ENCODE measurements at places on chromosomes 3 and 15. TPM values are rescaled to one million over a fixed set of nuclear protein-coding genes. Genes with fewer than 3 reads are reported as not detected.

DNA sequence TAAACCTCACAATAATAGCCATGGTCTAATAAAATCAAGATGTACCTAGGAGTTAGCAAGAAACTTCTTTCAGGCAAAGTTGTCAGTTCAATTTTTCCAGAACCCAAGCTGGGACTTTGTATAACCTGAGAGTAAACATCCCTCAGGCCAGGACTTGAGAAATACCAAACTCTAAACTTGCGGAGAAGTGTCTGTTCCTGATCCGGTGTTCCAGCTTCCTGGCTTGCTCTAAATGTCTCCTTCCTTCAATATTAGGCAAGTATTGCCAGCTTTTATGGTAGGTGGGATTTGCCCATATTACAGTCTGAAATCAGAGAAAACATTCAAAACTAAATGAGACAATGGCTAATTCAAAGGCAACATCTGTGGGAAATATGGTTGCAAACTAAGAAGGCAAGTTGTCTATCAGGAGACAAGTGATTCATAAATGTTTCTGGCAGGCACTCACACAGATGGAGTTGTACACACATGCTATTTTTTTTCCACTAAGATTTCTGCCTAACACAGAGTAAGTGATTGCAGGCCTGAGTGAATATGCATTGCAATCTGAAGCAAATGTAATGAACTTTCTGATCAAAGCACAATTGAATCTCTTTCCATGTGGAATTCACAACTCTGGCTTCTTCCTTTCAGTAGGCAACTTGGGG lies 88.3 kb upstream of the COL8A1 start:
- no peak for DNase-seq

DNA sequence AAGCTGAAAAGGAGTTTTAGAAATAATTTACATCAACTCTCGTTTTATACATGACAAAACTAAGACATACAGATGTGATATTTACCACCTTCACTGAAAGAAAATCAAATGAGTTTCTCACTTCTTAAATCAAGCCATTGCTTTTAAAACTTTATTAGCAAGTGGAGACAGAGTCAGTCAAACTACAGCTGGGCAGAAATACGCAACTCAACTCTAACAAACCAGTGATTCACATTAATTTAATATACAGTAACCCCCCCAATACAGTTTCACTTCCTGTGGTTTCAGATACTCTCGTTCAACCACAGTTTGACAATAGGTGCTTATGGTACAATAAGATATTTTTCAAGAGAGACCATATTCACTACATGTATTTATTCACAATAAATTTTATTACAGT lies 477.1 kb downstream of the MAGI1 start:
- no peak for DNase-seq

DNA sequence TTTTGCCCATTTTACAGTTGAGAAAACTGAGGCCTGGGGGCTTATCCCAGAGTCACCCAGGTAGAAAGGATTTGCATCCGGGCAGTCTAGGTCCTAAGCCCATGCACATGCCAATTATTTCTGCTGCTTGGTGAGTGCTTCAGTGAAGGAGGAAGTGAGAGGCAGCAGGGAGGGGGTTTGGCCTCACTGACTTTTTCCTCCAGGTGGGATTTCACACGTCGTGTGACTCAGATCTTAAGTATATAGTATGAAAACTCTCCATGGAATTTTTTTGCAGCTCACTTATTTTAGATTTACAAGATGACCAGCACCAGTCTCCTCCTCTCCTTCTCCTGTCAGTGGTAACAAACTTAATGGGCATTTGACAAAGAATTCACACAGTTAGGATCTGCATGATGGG lies 4.6 kb downstream of the ITGA11 start:
- no peak for DNase-seq

DNA sequence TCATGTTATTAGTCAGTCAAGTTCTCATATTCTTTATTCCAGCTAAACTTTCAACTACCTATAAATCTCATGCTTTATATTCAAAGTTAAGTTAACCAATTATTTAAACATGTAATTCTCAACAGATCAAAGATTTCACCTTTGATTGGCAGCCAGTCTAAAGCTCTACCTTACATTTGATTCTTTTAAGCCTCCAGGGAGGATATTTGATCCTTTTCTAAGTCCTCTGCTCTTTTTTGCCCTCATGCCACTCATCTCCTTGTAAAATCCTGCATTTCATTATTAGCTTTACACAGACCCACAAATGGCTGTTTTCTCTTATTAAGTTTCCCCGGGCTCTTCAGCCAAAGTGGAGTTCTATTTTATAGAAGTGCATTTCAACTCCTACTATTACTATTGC lies 134.1 kb downstream of the NLGN1 start:
- DNase-seq, result no peak

DNA sequence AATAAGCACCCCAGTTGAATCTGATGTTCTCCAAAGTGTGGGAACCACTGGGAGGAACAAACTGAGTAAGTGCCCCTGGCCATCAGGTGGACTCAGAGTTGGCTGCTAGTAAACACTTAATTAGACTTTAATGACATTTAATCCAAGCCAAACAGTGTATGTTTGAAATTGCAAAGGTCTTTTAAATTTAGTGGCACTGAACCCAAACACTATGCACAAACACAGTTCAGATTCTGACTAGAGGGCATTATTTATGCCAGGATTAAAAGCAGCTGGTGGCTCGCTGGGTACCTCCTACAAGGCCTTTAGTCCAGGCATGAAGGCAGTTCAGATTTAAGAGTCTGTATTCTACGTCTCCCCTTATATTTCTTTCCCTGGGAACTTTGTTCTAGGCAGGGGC lies 264.8 kb downstream of the CLSTN2 start:
- DNase-seq, result no peak

- DNase-seq, result no peak
Measured at GRCh38 chr3:142680710-142681109, 43.1 kb upstream of the TRPC1 start.

DNA sequence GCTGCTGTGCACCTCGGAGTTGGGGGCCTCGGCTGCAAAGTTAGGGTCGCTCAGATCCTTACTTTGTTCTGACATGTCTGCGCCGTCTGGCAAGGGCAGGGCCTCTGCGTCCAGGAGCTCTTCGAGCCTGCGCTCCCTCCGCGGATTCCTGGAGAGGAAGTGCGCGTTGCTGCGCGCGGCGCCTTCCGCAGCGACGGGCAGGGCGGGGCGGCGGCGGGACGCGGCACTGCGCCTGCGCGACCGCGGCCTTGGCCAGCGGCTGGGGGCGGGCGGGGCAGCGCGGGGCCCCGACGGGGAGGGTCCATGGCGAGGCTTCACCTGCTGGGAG lies at the start of gene NDN:
Gene NDN, minus strand, starts transcription at position 163 of the 328 bp plus-strand sequence. Its CDS starts 88 bp downstream, at position 75.
- DNase-seq, result peak; percentile 83

DNA sequence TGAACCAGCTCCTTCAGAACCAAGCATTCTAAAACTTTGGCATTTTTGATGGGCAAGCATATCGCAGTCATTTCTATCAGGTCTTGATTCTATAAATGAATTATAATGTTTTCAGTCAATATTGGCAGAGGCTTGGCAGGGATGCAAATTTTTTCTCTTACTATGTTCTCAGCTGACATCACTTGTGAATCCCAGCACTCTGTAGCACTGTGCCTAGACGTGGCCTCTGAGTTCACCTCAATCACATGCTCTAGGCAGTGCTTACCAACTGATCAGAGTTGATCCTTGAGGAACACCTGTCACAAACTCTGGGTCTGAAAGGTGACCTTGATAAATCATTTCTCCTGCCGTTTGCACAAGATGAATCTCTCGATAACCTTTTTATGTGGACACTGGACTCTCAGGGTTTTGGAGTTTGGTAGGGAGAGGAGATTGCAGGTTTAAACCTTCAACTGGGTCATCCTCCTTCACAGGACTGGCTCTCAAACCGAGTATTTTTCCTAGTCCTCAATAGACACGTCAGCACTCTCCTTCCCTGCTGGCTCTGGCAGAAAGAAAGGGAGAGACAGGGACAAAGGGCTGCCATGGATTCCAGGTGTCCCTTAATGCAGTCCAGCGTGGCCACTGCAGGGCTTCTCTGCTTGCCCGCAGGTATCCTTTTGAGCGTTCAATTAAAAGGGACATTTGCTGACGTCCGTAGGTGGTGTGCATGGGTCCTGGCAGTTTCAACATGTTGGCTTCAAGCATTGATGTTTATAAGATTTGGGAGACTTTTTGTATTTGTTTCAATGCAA lies 222.3 kb upstream of the CMC1 start:
- no peak for DNase-seq

- no peak for DNase-seq
Measured at GRCh38 chr3:49013738-49014660, 4.4 kb downstream of the DALRD3 start.

GRCh38 chr3:192108820-192109219 lies 618.5 kb downstream of the FGF12 start:
- no peak for DNase-seq

- no peak for DNase-seq
Measured at GRCh38 chr3:174958671-174959328, 99.7 kb downstream of the NAALADL2 start.

GRCh38 chr3:61631108-61631769 lies 69.9 kb downstream of the PTPRG start:
- DNase-seq, result no peak

DNA sequence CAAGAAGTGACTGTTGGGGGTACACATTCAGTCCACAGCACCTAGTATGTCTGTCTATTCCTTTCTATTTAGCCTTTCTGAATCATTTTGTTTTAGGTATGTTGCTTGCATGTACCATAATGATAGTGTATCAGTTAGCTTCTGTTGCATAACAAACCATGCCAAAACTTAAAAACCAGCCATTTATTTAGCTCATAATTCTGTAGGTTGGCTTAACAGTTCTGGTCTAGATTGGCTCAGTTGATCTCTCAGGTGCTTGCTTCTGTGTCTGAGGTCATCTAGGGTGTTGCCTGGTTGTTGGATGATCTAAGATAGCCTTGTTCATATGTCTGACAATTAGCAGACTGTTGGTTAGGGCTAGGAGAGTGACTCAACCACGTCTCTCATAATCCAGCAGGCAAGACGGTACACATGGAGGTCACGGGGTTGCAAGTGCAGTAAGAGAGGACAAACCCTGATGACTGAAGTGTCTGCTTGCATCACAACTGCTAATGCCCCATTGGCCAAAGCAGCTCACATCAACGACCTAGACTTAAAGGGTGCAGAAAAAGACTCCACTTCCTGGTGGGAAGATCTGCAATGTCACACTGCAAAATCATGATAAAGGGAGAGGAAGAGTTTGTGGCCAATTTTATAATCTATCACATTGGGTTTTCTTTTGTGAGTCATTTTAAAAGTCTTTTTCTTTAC lies 6.8 kb upstream of the PDCD6IP start:
- no peak for DNase-seq

- no peak for DNase-seq
Measured at GRCh38 chr3:170467571-170468147, 49.0 kb downstream of the CLDN11 start.

GRCh38 chr3:65552434-65552833 lies 486.3 kb downstream of the MAGI1 start:
- no peak for DNase-seq

DNA sequence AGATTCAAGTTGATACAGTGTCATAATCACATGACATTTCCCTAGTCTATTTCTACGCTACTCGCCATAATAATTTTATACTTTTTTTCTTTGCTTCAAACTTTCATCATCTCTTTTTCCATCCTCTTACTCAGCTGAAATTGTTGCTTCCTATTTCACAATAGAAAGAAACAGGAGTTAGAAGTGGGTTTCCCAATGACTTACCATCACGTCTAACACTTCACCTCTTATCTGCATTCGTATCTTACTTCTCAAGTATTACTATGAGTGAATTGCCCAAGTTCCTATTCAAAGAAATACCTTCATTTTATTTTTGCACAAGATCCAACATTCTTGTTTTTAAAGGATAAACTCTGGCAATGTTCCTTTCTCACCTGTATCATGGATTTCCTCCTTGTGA lies 1539.9 kb downstream of the SI start:
- no peak for DNase-seq

- DNase-seq, result no peak
Measured at GRCh38 chr3:11542551-11542950, 101.2 kb downstream of the VGLL4 start.

GRCh38 chr3:115551016-115551415 lies 72.3 kb upstream of the GAP43 start:
- no peak for DNase-seq

- DNase-seq, result no peak
Measured at GRCh38 chr3:176514297-176514696, 683.0 kb downstream of the TBL1XR1 start.

DNA sequence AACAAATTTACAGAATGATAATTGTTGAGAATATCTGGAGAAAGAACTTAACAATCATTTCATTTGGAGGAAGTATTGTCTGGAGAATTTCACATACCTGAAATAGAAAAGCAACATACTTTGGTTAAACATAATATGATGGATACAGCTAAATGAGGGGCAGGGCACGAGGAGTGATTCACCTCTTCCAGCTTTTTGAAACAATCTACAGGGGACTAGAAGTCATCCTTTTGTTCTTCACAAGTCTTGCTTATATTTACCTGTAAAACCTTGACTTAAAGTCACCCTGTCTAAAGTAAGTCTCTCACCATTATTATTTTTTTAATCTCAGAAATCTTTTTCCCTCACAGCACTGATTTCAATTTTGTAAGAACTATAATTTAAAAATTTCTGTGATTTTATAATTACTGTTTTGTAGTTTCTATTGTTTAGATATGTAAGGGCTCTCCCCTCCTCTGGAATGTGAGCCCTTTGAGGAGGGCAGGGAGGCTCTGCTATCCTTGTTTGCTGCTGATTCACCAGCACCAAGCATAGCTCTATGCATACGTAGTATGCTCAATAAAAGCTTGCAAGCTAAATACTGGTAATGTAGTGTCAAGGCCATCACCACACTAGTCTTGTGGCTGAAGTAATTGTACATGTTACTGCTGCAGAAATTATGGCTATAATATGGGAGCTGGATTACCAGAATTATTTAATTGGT lies 193.9 kb upstream of the THRB start:
- no peak for DNase-seq

- DNase-seq, result no peak
Measured at GRCh38 chr15:86877171-86877631, 797.5 kb downstream of the AGBL1 start.

- DNase-seq, result no peak
Measured at GRCh38 chr3:77171026-77171425, 131.1 kb downstream of the ROBO2 start.

GRCh38 chr3:121844892-121845291 lies 9.9 kb downstream of the EAF2 start:
- no peak for DNase-seq

DNA sequence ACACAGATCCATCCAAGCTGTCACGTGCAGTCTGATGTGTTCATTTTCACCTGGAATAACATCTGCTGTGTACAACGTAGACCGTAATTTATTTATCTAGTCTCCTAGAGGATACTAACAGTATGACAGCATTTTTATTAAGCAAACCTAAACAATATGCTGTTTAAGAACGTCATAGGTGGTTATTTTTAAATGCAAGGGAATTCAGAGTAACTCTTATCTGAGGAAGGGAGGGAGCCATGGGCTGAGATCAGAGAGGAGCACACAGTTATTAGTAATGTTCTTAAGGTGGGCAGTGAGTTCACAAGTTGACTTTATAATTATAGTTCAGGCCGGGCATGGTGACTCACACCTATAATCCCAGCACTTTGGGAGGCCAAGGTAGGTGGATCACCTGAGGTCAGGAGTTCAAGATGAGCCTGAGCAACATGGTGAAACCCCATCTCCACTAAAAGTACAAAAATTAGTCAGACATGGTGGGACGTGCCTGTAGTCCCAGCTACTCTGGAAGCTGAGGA lies 193.6 kb downstream of the UACA start:
- DNase-seq, result no peak

The GOLGA6L25 gene
- not detected for total RNA-seq

The NRG4 gene
- total RNA-seq, result not detected

The CYP1A2 gene
- not detected for total RNA-seq

The KBTBD13 gene
- 3.2 TPM for total RNA-seq

The GOLGA6A gene
- not detected for total RNA-seq

The DPPA4 gene
- not detected for total RNA-seq

The SRP14 gene
- 214 TPM for total RNA-seq

The HCN4 gene
- total RNA-seq, result 37.1 TPM

The REC114 gene
- total RNA-seq, result 7.2 TPM

The DCUN1D1 gene
- total RNA-seq, result 46.4 TPM

Measured in right cardiac atrium (tissue), 5 donors.